ENCODE measurements at places on chromosomes 12 and 14.

- peak; percentile 44 for DNase-seq
These were observed 26.7 kb upstream of the LRTM2 start for GRCh38 chr12:1793426-1794210.

DNA sequence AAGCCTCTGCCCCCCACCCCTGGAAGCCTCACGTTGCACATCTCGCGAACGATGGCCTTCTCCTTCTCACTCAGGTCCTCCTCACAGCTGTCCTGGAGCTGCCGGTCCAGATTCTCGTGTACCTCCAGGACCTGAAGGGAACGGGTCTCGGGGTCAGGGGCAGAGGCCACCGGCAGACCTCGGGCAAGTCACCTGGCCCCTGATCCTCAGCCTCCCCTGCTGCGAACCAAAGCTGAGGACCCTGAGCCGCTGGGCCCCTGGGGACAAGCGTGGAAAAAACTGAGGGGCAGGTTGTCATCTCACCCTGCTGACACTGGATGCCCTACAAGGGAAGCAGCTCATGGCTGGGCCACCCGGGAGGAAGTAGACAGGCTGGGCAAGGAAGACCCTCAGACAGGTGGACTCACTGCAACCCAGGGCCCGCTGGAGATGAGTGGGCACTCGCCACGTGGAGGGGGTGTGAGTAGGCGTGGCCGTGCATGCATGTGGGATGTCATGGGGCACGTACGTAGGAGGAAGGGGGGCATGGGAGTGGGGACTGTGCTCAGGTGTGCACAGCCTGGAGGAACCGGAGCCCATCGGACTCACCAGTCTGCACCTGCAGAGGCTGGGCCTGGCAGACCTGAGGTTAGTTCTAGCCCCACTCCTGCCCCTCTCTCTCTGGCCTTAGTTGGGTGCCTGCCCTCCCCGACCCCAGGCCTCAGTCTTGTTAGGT, 35.1 kb downstream of the CCNK start:
- peak; percentile 45 for DNase-seq

DNA sequence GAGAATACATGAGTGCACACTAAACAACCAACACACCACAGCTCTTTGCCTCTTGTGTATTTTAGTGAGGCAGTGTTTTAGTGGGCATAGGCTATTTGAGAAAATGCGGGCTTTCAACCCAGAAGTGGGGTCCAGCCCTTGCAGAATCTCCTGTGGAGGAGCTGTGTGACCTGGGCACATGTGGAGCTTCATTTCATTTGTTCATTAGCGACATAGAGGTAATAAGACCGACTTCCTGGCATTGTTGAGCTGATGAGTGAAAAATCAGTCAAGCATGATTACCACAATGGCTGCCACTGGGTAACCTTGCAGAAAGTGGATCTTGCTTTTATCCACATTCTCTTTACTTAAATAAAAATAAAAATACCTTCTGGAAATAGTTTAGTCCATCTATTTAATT, 923.5 kb downstream of the BCL11B start:
- no peak for DNase-seq

DNA sequence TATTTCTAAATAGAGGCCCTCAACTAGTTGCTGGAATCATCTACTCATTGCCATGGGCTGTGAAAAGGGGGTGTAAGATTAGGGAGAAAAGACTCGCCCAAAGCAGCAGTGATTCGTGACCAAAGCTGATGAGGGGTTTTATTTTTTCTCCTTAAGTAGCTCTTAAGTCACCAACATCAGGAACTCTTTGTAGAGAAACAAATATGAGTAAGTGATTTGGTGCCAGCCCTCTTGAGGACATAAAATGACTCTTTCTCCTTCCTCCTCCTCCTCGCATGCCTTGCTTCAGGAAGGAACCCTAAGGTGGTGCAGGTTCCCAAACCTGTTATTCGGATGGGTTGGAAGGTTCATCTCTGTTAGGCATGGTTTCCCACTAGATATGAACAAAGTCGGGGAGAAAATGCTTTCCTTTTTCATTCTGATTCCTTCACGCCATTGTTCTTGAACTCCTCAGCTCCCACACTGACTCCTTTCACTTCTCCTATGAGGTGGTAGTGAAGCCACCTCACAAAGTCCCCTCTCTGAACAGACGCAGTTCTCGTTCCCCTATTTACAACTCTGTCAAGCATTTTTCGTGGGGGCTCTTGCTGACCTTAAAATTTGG, 113.4 kb downstream of the ETV6 start:
- DNase-seq = peak; percentile 22

DNA sequence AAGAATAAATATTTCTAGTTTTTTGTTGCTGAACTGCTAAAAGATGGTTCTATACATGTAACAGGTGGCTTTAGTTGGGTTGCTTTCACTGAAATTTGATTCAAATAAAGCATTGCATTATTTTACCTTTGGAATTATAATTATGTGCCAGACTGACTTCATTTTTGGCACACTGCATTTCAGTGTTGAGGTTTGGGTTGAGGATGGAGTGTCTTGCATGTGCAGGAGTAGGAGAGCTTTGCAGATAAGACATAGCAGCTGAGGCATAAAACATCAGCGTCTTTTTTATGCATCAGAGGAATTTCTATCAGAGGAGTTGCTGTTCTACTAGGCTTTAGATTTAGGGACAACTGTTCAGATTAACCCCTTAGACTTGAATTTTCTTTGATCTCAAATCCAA, 17.2 kb downstream of the SAMD4A start:
- DNase-seq = no peak

DNA sequence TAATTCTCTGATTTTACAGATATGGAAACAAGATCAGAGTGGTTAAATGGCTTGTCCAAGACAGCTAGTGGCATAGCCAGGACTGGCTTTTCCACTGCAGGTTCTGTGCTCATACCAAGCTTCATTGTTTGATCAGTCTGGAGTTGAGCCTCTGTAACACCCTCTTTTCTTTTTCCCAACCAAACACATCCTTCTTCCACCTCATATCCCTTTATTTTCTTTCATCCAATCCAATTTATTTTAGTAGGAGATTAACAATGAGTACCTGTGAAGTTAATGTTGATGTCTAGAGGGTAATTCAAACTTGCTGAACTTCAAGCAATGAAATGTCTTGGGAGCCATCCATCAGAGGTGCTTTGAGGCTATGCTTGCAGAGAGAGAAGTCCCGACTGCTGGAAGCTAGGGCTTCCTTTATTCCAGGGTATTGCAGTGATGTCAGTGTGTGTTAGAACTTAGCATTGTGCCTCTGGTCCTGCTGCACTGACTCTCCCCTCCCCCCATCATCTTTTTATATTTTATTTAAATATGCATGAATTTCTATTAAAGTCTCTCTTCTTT, 452.1 kb upstream of the PDE3A start:
- no peak for DNase-seq
